HFF-Myc (cell line): ENCODE measurements at places on chromosomes 6 and 20.

DNA sequence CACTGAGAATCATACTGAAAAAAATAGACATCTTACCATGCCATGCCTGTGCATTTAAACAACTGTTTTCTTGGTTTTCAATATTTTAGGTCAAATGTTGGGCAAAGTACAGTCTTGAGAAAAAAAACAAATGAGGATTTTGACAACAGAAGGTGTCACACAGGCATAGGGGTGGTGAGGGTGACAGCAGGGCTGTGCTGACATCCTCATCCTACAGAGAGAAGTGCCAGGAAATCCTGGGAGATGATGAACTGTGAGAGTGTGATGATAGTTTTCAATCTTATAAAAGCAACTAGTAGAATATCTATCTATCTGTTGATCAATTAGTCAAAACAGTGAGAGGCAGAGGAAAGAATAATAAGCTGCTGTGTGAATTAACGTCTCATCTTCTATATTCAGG, 23.9 kb downstream of the CST8 start:
- DNase-seq = no peak

DNA sequence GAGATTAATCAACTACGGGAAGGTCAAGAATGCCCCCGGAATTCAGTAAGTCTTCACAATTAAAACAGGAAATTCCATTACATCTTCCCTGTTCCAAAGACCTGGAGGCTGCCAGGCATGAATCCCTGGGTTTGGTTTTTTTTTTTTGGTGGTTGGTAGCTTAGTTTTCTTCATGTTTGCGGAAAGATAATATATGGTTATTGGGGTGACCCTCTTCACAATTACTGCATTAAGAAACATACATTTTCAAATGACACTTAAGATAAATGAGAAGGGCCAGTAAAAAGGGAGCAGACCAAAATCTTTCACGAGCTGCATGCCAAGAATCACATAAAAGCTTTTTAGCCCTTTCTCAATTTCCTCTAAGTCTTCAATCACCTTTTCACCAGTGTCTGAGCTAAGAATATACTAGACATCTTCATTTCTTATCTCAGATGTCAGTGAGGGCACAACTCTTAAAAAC, 64.0 kb downstream of the KIF13A start:
- DNase-seq = no peak

- DNase-seq = no peak
Observed at GRCh38 chr6:94217836-94218235, 798.5 kb upstream of the EPHA7 start.

- DNase-seq = no peak
Observed at GRCh38 chr20:20425823-20426654, 58.1 kb downstream of the INSM1 start.

GRCh38 chr6:6003621-6004366, 2.9 kb downstream of the NRN1 start:
- DNase-seq = no peak

DNA sequence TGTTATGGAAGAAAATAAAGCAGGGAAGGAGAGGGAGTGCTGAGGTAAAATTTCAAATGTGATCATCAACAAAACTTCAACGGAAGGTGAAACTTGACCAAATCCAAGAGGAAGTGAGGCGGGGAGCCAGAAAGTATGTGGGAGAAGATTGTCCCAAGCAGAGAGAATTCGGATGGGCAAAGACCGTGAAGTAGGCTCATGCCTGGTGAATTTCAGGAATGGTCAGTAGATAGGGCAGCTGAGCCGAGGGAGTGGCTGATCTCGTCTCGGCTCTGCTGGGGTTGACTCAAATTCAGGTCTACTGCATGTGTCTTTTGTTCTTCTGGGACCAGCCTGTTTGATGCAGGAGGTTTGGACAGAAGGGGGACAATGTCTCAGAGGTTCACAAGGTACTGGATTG, 7.0 kb upstream of the CSNK2A1 start:
- no peak for DNase-seq

DNA sequence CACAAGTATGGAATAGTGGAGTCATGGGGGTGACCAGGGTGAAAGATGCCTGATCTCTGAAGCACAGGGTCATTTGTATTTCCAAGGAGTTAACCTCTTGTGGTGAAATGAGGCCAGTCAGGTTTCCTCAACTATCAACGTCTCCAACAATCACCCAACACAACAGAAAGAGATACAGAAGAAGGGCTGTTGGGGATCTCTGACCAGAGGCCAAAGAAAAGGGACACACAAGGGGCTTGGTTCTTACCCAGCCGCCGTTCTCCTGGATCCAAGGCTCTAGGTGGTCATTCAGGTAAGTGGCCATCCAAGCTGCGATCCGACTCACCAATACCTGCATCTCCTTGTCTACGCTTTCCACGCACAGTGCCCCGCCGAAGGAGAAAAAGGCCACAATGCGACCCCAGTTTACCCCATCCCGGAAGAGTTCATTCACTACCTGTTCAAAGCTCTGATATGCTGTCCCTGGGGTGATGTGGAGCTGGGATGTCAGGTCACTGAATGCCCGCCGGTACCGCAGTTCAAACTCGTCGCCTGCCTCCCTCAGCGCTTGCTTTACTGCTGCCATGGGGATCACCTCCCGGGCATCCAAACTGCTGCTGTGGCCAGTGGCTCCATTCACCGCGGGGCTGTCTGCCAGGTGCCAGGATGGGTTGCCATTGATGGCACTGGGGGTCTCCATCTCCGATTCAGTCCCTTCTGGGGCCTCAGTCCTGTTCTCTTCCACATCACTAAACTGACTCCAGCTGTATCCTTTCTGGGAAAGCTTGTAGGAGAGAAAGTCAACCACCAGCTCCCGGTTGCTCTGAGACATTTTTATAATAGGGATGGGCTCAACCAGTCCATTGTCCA, 1.0 kb downstream of the BCL2L1 start:
- no peak for DNase-seq
